Fibroblast of skin of left quadriceps (primary cell): ENCODE measurements at places on chromosomes 2 and 18.

DNA sequence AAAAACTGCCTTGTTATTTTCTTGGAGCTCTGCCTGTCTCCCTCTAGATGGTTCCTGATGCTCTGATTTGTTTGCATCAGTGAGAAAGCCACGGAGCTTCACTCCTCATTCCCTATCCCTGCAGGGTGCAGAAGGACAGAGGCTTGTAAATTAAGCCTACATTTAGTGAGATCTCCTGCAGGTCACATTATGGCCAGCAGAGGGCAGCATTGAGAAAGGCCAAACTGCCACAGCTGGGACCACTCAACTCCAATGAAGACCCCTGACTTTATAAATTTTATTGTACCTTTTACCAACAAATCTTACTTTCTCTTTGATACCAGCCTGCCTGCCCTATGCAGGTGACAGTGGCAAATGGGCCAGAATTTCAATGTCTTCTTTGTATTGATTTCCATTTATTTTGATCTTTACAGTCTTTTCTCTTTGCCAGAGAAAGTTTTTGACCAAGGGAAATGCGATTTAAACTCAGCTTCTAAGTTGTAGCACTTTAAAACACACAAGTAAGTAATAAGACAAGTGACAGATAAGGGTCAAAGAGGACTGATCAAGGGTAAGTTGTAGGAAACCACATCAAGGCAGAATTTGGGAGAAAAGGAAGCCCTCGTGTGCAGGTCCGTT, 1029.1 kb upstream of the KLHL29 start:
- DNase-seq, result peak; percentile 10

- DNase-seq, result no peak
Measured at GRCh38 chr2:230738391-230738811, 25.8 kb downstream of the CAB39 start.

- no peak for DNase-seq
Measured at GRCh38 chr2:128308284-128308731, 10.4 kb downstream of the HS6ST1 start.

DNA sequence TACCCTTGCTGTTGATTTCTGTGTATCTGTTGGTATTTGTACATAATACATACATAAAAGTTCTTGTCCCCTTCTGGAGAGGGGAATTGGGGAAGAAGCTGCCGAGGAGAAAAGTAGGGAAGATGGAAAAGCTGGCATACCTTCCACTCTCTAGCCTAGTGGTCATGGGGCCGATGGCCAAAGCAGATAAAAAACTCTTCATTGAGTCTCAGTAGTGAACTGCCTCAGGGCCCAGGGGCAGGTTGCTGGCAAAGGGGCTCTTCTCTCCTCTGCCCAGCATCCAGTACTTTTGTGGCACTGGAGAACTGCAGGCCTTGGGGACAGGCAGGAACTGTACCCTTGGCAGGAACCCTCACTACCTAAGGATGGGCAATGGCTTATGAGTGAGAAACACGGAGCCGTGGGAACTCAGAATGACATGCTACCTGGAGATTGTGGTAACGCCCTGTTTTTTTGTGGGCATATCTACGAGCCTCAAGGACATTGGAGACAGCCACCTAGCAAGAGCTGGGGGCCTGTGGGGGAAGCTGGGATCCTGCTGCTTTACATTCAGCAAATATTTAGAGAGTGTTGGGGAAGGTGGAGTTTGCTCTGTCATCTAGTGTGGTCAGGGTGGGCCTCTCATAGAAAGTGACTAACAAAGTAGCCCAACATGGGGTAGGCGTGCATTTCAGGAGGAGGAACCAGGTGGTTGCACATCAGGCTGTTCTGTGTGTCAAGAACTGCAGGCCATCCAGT, 22.6 kb upstream of the ITGB6 start:
- DNase-seq, result no peak

GRCh38 chr18:5166606-5167280, 30.3 kb downstream of the AKAIN1 start:
- DNase-seq, result no peak
